ENCODE measurements at places on chromosomes 7 and 10. TPM values are rescaled to one million over a fixed set of nuclear protein-coding genes. Genes with fewer than 3 reads are reported as not detected.

The CLRN3 gene
- total RNA-seq: 0.09 TPM

The DPYSL4 gene
- 1.3 TPM for total RNA-seq

The GBX1 gene
- total RNA-seq: 0.44 TPM

The STEAP1 gene
- total RNA-seq: 5.5 TPM

The TBX20 gene
- total RNA-seq: not detected

The GATAD1 gene
- 22.3 TPM for total RNA-seq

The CRTAC1 gene
- total RNA-seq: 0.27 TPM

GRCh38 chr7:139762886-139763285 is 14.9 kb downstream of the HIPK2 start:
- DNase-seq: no peak

- no peak for DNase-seq
Measured at GRCh38 chr7:140005754-140006503, 56.8 kb downstream of the PARP12 start.

GRCh38 chr10:9209105-9209798 is 1154.8 kb downstream of the GATA3 start:
- DNase-seq: peak; percentile 58

GRCh38 chr7:143351060-143351459 is 11.5 kb downstream of the FAM131B start:
- DNase-seq: no peak

- DNase-seq: no peak
Measured at GRCh38 chr7:31970501-31970900, 99.7 kb downstream of the PDE1C start.

- no peak for DNase-seq
Measured at GRCh38 chr10:117425974-117426566, 50.8 kb upstream of the PDZD8 start.

- DNase-seq: no peak
Measured at GRCh38 chr10:106873770-106874603, 290.5 kb downstream of the SORCS1 start.

- DNase-seq: no peak
Measured at GRCh38 chr10:95628786-95629185, 27.7 kb downstream of the ALDH18A1 start.

DNA sequence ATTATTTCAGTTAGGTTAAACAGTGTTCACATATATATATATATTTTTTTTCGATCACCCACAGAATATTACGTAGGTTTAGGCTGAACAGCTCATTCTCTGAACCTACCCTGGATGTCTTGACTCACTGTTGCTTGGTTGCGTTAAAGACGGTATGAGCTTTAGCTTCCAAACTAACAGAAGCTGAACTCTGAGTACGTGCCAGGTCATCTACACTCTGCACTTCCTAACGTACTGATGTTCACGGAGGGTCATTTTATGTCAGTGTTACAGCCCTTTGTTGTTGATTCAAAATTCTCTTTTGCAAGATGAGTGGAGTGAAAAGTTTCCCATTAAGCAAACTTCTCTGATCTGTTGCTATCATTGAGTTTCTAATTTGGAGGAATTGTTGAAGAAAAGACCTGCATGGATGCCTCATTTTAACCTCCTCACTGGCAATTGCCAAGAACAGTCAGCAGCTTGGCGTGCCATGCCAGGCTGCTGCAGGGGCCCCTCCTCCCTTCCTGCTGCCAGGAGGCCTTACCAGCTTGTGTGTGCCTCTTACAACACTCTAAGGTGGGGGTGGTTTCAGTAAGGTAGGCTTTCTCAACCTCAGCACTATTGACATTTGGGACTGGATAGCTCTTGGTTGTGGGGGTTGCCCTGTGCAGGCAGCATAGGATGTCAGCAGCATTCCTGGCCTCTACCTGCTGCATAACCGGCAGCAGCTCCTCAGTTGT is 44.3 kb downstream of the INSYN2A start:
- DNase-seq: no peak

GRCh38 chr7:29105752-29106668 is 40.3 kb downstream of the CPVL start:
- DNase-seq: peak; percentile 90

DNA sequence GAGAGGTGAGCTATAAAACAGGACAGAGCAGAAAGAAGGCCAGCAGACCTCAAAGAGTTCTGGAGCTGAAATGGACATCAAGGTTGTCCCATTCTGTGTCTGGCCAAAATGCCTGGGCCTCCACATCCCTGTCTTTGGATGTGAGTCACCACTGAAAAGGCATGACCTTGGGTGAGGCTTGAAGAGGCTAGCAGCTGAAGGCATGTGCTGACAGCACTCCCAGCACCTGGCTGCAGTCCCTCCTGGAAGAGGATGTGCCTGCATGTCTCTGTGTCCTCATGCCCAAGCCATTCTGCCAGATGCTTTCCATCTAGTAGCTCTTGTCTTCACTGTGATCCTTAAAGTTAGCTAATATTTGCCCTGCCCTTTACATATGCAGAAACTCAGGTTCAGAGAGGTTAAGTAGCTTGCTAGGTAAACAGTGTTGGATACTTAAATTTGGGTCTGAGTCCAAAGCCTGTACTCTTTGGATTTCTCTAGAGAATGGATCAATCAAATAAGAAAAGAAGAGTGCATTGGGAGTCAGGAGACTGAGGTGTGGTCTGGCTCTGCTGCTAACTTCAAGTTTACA is 35.8 kb downstream of the HECW1 start:
- DNase-seq: no peak

- no peak for DNase-seq
Measured at GRCh38 chr7:6386779-6387178, 61.0 kb downstream of the DAGLB start.

DNA sequence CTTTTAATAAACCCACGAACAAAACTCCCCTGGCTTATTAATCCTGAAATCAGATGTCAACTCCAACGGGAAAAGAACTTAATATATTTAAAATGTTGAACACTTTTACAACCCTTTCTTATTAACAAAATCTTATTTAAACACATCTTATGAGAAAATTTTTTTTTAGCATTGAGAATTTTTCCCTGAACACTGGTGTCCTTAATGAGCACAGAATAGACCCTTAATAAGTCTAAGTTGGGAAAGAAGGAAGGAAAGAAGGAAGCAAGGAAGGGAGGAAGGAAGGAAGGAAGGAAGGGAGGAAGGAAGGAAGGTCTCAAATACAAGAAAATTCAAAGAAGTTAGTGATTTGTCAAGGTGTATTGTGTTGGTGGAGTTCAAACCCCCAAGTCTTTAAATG is 129.2 kb upstream of the COL1A2 start:
- DNase-seq: no peak

DNA sequence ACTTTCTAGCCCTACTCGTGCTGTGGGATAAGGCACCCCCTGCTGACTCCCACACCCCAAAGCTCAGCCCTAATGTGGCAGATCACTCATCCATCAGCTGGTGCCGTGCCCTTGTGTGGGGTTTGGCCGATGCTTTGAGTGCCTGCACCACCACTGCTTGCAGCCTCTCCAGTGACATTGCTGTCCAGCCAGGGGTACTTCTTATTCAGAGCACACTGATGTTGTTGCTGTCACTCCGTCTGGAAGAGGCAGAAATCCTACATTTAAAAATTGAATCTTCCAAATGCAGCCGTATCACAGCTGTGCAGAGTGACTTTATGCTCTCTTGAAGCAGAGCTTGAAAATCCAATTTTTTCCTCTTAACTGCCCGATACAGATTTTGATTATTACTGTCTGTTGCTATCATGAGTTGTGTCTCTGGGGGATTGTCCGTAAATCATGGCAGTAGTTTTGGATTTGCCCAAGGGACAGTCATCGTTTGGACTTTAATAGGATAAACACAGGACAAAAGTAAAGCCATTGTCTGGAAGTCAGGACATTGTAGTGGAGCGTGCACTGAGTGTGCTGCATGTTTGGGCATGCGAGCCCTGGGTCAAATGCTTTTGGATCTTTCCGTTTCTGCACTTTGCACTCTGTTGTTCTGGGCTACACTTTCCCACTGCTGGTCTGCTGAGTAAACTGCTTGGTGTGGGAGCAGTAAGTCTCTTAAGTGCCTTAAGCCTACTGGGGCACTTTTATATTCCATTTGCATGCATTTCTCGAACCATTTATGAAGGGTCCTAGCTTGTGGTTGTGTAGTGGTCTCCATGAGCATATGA is 128.2 kb downstream of the DOCK1 start:
- DNase-seq: no peak

- DNase-seq: peak; percentile 77
Measured at GRCh38 chr7:116403265-116403664, 96.3 kb upstream of the CAV2 start.

DNA sequence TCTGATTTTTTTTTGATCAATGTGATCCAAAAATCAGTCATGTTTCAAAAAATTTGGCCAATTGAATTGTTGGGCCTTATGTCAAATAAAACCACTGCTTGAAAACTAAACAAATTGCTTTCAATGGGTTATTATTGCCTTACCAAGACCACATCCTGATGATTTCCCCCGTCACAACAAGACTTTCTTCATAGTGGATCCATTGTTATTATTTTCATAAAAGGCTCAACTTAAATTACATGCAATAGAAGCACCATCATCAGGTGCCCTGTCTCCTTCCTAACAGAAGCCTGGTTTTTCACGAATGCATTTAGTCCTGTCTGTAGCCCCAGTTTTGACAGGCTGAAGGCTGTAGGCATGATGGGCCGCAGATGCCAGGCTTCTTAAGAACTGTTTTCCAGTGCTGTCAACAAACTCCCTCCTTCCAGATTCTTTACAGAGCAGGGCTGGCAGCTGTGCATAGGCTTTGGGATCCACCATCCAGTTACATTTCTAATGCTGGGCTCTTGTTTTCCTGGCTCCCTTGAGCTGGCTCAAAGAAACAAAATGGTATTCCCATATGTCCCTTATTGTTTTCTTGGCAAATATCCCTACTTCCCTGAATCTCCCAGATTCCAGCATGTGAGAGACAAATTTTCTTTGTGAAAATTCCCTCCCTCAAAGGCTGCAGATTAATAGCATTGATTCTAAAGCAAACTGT is 302.0 kb downstream of the TWIST1 start:
- peak; percentile 60 for DNase-seq

DNA sequence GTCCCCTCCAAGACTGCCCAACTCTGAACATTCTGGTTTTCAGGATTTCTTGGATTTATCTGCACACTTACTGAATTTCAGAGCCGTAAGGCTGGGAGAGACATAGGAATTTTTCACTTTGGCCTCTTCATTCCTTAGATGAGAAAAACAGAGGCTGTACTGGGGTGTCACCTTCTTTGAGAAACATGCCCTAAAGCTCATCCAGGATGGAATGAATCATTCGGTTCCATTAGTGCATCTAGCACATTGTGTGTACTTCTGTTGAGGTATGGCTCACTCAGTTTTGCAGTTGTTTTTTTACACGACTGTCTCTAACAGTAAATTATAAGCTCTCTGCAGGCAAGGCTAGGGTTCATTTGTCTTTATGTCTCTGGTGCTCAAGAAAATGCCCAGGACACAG is 383.4 kb downstream of the GATA3 start:
- DNase-seq: no peak

DNA sequence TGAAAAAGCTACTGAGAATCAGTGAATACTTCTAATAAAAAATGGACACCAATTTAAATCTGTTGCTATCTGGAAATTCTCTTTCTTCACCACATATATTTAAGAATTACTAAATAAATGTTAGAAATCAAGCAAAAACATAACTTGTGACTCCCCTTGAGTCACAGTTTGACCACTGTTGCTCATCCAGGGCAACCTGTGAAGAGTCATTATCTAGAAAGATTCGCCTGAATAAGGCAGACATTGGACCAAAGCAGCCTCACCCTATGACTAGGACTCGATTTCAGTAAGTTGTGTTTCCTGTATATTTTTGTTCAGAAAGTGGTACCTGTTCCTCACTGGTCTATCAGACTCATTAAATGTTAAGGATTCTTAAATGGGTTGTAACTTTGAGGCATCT is 572.4 kb downstream of the ATRNL1 start:
- no peak for DNase-seq

DNA sequence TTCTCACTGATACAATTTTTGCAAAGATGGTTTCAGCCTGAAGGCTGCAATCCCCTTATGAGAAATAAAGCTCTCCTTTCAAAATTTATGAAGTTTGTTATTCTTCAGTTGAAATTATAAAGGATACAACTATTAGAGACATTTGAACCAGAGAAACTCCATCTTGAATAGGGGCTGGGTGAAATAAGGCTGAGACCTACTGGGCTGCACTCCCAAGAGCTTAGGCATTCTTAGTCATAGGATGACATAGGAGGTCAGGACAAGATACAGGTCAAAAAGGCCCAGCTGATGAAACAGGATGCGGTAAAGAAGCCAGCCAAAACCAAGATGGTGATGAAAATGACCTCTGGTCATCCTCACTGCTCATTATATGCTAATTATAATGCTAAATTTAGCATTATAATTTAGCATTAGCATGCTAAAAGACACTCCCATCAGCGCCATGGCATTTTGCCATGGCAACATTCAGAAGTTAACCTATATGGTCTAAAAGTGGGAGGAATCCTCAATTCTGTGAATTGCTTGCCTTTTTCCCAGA is 22.4 kb upstream of the IFIT1B start:
- DNase-seq: peak; percentile 47

GRCh38 chr10:86755740-86756510 is 494 bp upstream of the BMPR1A start:
- peak; percentile 98 for DNase-seq

- DNase-seq: no peak
Measured at GRCh38 chr7:20661884-20662283, 46.4 kb downstream of the ABCB5 start.

Data from muscle of leg (tissue), 16 donors.